ENCODE measurements at places on chromosomes 5 and 9.

DNA sequence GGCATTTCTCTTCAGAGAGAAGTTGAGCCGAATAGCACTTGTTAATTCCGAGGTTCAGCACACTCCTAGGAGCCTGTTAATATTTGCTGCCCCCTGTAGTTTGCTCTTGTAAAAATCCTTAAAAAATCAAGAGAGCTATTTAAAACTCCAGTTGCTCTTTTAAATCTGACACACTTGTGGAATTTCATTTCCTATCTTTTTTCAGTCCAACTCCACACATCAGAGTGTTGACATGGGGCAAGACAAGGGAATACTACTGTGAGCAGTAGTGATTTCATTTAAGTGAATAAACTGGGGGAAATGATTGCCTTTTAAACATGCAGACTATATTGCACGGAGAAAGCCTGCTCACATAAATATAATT is 1096.3 kb upstream of the DMAC1 start:
- peak; percentile 8 for DNase-seq

DNA sequence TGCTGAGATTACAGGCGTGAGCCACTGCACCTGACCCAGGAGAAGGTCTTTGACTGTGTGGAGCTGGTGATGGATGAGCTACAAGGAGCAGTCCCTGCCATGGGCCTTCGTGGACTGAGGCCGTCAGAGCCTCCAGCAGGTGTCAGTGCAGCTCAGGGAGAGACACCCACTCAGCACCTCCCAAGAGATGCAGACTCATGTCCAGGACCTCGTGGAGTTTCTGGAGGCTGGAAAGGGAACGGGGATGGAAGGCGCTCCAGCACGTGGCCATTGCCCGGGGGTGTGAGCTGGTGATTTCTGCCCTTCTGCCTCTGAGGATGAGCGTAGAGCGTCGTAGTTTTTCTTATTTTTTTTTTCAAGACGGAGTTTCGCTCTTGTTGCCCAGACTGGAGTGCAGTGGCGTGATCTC is 9.5 kb downstream of the TOR4A start:
- no peak for DNase-seq

- no peak for DNase-seq
Observed at GRCh38 chr5:150347451-150347850, 10.0 kb upstream of the TCOF1 start.

- DNase-seq, result no peak
Observed at GRCh38 chr5:72160329-72160728, 53.1 kb downstream of the MAP1B start.

DNA sequence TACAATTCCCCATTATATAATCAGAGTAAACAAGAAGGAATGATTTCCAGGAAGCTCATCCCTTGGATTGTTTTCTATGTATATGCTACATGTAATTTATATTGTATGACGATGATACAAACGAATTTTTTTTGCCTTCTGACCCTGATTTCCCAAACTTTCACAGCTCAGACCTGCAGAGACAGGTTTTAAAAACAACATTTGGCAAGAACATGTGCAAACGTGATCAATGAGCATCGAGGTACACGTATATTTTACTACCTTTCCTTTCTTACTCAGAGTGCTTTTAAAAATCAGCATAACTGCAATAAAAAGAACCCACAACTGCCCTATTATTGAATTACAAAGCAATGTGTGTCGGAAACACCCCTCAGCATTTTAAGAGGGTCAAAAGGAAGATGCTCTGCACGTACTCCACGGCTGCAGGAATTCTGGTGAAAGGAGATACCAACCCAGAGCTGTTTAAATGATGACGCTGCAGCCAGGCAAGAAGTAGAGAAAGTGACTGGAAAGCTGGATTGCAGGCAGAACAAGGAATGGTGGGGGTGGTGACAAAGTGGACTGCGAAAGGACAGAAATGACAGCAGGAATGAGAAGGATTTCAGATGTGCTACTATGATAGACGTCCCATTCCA is 533.5 kb downstream of the RAB3C start:
- DNase-seq, result no peak

GRCh38 chr5:17343675-17344074 is 126.2 kb downstream of the BASP1 start:
- no peak for DNase-seq

GRCh38 chr5:94893412-94894135 is 275.1 kb downstream of the SLF1 start:
- DNase-seq, result peak; percentile 1

DNA sequence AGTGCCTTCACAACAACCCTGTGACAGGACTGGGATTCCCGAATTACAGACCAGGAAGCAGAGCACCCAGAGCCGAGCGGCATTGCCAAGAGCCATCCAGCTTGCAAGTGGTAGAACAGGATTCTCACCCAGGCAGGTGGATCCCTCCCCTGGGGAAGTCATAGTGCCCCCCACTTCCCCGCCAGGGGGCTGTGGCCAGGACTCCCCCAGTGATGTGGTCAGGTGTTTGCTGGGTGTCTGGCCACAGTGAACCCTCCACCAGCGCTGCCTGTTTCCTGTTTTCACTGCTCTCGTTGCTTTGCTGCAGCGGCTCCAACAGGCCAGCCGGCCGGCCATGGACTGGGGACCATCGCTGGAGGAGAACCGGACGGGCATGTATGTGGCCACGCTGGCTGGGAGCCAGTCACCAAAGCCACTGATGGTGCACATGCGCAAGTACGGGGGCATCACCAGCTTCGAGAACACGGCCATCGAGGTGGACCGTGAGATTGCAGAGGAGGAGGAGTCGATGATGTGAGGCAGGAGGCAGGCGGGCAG is 19.3 kb downstream of the SLC6A7 start:
- DNase-seq, result peak; percentile 1

- DNase-seq, result no peak
Observed at GRCh38 chr5:8517456-8517855, 648.5 kb downstream of the MTRR start.

DNA sequence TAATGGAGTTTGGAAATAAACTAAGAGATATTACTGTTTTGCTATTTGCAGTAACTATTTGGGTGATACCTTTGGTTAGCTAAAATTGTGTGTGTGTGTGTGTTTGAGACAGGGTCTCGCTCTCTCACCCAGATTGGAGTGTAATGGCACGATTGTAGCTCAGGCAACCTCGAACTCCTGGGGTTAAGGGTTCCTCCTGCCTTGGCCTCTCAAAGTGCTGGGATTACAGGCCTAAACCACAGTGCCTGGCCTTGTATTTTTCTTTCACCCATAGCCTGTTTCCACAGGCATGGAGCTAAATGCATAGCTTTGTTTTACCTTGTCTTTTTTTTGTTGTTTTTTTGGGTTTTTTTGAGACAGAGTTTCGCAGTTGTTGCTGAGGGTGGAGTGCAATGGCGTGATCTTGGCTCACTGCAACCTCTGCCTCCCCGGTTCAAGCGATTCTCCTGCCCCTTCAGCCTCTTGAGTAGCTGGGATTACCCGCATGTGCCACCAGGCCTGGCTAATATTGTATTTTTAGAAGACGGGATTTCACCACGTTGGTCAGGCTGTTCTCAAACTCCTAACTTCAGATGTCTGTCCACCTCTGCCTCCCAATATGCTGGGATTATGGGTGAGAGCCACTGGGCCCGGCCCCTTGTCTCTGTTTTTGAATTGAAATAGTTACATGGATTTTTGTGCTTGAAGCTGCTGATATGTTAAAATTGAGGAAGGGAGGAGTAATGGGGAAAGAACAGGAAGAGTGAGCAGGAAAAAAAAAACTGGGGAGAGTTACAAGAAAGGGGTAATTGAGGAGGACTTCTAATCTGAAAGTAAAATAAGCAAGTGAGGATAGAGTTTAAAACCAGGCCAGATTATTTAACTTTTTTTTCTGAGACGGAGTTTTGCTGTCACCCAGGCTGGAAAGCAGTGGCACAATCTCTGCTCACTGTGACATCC is 5.7 kb downstream of the GPBP1 start:
- DNase-seq, result no peak

- no peak for DNase-seq
Observed at GRCh38 chr9:124626276-124626675, 119.1 kb upstream of the NR5A1 start.

GRCh38 chr5:31730139-31730538 is 91.2 kb downstream of the PDZD2 start:
- no peak for DNase-seq

GRCh38 chr5:59460368-59461153 is 433.0 kb downstream of the PDE4D start:
- no peak for DNase-seq

GRCh38 chr5:43780586-43780985 is 177.6 kb downstream of the NNT start:
- DNase-seq, result no peak

DNA sequence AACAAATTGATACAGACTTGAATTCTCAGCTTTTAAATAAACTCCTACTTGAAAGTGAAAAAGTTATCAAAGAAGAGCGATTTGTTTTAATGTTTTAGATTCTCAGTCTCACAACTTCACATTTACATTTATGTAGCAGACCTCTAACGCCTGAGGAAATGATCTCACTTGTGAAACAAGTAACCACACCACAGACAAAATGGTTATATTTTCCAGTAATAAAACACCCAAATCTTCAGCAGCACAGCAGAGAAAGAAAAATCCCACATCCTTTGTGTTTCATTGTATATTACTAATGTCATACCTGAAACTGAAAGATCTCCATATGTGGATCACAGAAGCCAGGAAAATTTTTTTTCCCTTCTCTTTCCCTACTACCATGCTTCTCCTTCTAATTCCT is 29.8 kb upstream of the GZMA start:
- no peak for DNase-seq

GRCh38 chr5:76757049-76757448 is 41.1 kb downstream of the F2R start:
- DNase-seq, result no peak

Measured in NCI-H2107 (cell line).